GM18507 (cell line): ENCODE measurements at places on chromosomes 7 and 10.

DNA sequence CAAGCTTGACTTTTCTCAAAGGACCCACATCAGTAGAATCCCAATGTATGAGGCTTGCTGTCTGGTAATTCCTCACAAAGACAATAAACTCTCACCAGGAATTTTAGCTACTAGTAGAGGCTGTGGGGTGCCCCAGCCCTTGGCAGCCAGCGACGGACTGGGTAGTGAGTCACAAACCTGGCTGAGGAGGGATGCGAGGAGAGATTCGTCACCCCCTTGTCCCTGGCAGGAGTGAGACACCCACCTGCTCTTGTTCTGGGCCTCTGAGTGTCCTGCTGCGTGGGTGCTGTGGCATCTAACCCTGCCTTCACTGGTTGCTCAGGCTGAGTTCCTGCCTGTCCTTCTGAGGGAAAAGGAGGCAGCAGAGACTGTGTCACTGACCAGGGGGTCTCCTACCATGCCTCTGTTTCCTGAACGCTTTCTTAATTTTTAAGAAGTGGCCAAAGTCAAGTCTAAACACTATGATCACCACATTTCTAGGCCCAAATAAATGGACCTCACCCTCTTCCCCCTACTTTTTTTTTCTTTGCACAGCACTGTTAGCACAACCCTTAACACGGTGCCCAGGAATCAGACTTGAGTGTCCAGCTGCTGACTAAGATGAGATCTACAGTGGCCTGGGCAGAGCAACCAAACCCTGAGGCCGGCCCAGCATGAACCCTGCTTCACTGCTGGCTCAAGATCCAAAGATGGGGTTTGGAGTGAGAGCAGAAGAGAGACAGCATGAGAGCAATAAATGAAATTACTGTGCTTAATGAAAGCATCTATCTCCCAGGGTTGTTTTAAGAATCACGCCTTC, 146.4 kb downstream of the ANLN start:
- no peak for DNase-seq

DNA sequence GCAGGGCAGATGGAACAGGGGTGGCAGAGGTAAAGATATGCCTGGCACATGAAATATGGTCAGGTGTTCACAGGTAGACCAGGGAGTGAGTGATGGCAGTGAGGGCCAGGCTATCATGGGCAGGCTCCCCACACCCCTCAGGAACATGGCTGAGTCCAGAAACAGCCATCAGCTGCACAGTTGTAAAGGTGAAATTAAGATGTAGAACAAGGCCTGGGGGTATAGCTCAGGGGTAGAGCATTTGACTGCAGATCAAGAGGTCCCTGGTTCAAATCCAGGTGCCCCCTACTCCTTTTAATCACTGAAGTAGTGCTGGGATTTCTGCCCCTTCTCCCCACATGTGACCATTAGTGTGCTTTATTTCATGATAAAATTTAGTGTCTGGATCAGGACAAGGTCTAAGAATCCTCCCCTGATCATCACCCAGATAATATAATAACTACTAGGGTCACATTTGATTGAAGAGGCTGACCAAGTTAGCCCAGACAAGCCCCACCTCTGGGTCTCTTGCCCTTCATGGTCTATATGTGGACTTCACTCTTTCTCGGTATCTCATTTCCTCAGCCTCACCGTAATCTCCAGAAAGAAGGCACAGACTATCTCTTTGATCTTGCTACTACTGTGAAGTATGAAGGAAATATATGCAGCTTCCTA, 69.0 kb downstream of the ZNF783 start:
- no peak for DNase-seq

- no peak for DNase-seq
These were observed 44.0 kb downstream of the VWA2 start for GRCh38 chr10:114283091-114283490.

GRCh38 chr7:3057066-3057420, 13.4 kb upstream of the CARD11 start:
- DNase-seq: no peak
